MM.1S (cell line): ENCODE measurements at places on chromosomes 11 and 22.
A peak's percentile ranks its signal among the peaks of the same experiment; 100 is the strongest.

GRCh38 chr11:28169816-28170215 lies 61.6 kb downstream of the METTL15 start:
- no peak for DNase-seq

DNA sequence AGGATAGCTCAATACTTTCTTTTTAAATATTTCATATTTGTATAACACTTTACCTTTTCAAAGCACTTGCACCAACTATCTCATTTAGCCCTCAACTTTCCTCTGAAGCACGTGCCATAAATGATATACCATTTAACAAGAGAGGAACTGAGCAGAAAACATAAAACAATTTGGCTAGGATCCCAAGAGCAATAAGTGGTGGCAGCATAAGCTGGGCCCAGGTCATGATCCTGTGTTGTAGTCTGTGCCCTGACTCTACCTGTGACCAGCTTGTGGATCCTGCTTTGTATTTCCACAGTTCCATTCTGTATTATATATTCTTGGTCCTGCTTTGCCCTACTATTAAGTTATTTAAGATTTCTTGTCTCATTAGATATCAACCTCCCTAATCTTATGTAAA lies 11.5 kb downstream of the ATP5MG start:
- no peak for DNase-seq

DNA sequence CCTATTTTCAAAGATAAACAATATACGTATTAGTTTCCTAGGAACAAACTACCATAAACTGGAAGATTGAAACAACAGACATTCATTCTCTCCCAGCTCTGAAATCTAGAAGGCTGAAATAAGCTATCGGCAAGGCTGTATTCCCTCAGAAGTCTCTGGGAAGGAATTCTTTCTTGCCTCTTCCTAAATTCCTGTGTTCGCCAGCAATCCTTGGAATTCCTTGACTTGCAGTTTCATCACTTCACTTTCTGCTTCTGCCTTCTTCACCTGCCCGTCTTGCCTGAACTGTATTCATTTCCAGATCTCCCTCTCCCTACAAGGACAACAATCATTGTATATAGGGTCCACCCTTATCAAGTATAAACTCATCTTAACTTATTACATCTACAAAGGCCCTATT lies 17.7 kb upstream of the PRDM10 start:
- no peak for DNase-seq

- DNase-seq, result no peak
Measured at GRCh38 chr11:113256431-113257202, 57.8 kb upstream of the TTC12 start.

- no peak for DNase-seq
Measured at GRCh38 chr11:120385655-120386054, 49.4 kb downstream of the ARHGEF12 start.

DNA sequence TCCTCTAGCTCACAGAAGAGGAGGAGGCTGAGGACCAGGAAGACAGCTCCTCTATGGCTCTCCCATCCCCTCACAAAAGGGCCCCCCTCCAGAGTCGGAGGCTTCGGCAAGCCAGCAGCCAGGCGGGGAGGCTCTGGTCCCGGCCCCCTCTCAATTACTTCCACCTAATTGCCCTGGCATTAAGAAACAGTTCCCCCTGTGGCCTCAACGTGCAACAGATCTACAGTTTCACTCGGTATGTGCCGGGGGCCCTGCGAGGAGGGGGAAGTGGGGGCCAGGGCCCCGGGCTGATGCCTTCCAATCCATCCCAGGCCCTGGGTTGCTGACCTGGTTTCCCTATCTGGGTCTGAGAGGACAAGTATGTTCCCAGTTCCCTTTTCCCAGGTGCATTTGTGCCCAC lies 7.9 kb downstream of the FOXR1 start:
- no peak for DNase-seq

GRCh38 chr11:94768602-94769541 lies 716 bp downstream of the AMOTL1 start:
- DNase-seq, result peak; percentile 36

- DNase-seq, result peak; percentile 15
Measured at GRCh38 chr11:123742031-123742723, 717 bp upstream of the ZNF202 start.

DNA sequence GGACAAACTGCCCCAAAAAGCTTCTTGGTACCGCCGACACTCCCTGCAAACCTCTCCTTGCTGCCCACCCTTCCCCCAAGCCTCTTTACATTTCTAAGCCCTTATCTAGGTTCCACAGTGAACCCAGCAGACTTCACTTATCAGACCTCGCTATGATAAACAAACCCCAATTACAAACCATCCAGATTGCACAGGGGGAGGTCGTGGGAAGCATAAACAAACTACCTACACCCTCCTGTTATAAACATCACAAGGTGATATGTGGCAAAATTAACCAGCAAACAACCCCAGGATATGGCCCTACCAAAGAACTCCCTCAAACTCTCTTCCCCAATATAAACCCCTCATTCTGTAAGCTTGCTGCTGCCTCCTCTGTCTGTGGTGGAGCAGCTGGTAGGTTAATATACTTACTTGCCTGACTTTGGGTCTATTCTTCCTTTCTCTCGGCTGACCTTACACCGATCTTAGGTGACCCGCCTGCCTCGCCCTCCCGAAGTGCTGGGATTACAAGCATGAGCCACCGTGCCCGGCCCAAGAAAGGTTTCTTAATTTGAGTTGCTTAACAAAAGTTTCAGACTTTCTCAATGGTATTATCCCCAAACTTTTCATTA lies 66.0 kb upstream of the TENM4 start:
- no peak for DNase-seq

DNA sequence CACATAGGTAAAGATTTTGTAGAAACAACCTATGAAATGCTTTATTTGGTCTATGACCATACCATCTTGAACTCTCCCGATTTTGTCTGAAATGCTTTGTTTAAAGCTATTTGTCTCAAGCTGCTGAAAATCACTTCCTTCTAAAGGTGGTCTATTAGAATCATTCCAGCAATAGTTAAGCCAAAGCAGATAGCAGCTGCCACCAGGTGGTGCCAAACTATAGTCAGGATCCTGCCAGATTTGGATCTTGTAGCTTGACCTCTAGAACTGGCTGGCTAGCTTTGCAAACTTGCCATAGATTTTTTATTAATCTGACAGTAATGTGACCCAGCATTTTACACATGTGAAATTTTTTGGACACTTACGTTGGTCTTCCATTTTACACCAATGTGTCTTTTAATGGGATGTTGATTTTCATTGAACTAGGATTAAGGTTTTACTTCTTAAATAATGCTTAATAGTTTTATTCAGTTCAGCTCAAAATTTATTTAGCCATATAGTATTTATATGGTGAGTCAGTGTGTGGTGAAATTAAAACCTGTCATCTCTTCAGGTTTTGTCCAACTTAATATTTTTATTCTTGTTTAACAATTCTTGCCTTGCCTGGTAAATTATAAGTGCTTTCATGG lies 19.7 kb downstream of the CTR9 start:
- peak; percentile 44 for DNase-seq

- DNase-seq, result no peak
Measured at GRCh38 chr11:7437696-7438095, 47.6 kb upstream of the OLFML1 start.

GRCh38 chr22:24006207-24006913 lies 1.1 kb upstream of the GSTT4 start:
- no peak for DNase-seq
